ENCODE measurements at places on chromosomes 2 and 18. TPM values are rescaled to one million over a fixed set of nuclear protein-coding genes. Genes with fewer than 3 reads are reported as not detected.
A peak's percentile ranks its signal among the peaks of the same experiment; 100 is the strongest.

Gene ATP6V1B1
- total RNA-seq: 0.66 TPM

Gene PDK1
- total RNA-seq: 46.2 TPM

Gene GPR17
- total RNA-seq: not detected

Gene CDH2
- 45.0 TPM for total RNA-seq

Gene RBM43
- 7.1 TPM for total RNA-seq

GRCh38 chr2:28348149-28348567, 44.5 kb upstream of the FOSL2 start:
- no peak for DNase-seq
- H3K4me3 ChIP-seq: no peak overlapping the region
- peaks cover 16% of the 10 kb centered on the region for H3K4me1 ChIP-seq
- no peaks in the 10 kb centered on the region for H3K36me3 ChIP-seq
- H3K27me3 ChIP-seq: no peaks in the 10 kb centered on the region

DNA sequence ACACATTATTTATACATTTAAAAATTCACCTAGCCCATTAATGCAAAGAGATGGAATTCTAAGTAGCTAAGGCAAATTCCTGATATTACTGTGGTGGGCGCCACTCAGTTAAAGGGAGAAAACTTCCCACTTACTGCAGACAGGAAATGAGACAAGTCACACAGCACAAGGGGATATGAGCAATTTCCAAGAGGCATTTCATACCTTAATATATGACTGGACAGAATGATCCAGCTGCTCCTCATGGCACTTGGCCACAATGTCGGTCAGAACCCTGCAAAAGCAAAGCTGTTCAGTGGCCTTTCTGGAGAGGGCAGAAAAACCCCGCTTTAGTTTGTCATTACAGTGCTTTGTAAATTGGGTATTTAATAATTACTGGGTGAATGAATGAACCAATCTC, 121.4 kb upstream of the CCDC195 start:
- DNase-seq: no peak
- no peak overlapping the region for H3K27ac ChIP-seq
- H3K4me1 ChIP-seq: no peaks in the 10 kb centered on the region
- H3K36me3 ChIP-seq: no peaks in the 10 kb centered on the region

DNA sequence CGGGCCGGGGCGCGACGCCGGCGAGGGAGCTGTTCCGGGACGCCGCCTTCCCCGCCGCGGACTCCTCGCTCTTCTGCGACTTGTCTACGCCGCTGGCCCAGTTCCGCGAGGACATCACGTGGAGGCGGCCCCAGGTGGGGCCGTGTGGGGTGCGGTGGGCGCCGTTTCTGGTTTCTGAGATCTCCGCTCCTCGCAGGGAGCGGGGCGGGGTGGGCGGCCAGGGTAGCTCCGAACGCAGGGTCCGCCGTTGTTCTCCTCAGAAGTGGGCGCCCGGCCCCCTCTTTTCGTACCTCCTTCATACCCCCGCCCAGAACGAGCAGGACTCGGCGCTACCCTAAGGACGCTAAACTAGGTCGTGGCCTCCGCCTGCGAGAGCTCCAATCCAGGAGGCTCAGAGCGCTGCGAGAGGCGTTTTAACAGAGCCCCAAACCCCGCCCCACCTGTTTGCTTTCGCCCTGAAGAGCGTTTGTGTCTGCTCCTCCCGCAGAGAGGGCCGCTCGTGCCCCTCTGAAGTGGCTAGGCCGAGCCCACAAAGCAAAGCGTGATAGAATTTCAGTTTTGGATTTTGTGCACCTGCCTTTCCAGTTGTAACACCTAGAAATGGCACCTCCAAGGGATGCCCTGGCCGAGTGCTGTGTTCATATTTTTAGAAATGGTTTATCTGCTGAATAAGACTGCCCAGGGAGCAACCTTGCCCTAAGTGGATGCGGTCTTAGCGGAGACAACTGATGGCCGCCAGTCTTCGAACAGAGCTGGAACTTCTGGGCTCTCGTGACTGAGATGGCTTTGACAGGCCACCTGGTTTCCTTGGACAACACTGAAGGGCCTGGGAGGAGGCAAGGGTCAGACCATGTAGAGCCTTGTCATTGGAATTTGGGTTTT, 626 bp downstream of the CAPN10 start:
- H3K4me1 ChIP-seq: peaks cover 31% of the 10 kb centered on the region
- H3K36me3 ChIP-seq: peaks cover 8% of the 10 kb centered on the region
- no peaks in the 10 kb centered on the region for H3K27me3 ChIP-seq
- peak overlapping the region; percentile 73 for H3K27ac ChIP-seq

DNA sequence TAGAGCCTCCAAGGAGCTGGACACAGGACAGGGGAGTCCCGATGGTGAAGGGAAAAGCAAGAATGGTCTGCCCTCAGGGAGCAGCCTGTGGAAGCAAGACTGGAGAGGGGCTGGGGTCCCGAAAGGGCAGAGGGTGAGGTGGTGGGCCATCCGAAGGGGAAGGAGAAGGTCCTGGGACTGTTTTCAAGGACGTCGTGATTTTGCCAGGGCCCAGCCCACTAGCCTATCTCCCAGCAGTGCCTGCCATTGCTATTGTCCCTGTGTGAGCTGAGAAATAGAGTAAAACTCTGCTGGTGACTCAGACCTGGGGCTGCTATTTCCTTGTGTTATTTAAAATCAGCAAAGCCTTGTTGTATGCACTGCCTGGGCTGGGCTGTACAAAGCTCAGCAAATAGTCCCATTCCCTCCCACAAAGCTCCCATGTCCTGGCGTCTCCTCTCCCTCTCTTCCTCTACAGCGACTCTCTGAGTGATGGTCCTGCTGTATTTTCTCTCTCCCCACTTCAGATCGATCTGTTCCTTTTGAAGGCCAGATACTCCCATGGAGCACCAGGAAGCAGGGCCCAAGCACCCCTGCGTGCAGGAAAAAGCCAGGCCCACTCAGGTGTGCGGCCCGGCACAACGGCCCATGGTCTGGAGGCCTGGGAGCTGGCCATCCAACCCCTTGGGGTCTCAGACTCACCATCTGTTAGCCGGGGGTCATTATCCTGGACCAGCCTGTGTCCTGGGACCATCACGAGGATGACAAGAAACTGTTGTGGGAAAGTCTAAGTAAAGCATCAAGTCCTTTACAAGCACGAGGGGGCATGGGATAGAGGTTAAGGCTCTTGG, 65.0 kb upstream of the OTOF start:
- no peaks in the 10 kb centered on the region for H3K27me3 ChIP-seq
- no peak for DNase-seq
- no peaks in the 10 kb centered on the region for H3K36me3 ChIP-seq
- H3K4me1 ChIP-seq: peaks cover 6% of the 10 kb centered on the region
- H3K27ac ChIP-seq: no peak overlapping the region
- no peak overlapping the region for H3K4me3 ChIP-seq

DNA sequence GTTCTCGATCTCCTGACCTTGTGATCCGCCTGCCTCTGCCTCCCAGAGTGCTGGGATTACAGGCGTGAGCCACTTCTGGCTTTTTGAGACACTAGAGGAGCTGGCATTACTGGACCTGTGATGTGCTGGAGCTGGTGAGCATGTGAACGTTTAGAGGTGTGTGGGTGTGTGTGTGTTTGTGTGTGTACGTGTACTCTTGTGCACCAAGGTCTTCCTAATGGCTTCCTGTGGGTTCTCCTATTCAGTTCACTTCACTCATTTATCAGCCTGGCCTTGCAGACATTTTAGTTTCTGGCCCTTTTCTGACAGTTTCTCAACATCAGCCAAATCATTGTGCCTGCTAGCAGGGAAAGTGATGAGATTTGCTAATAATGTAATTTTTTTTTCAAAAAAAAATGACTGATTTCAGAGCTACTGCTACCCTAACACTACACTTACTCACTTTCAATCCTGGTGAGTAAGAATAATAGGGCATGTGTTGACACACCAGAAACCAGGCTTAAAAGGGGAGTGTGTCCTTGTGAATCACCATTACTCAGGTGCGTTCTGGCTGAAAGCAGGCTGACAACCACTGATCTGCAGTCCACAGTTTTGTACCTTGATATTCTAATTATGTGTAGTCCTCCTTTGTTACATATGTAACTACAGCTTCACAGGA, 41.0 kb upstream of the ACTR3 start:
- H3K36me3 ChIP-seq: no peaks in the 10 kb centered on the region
- peaks cover 7% of the 10 kb centered on the region for H3K4me1 ChIP-seq
- H3K27me3 ChIP-seq: no peaks in the 10 kb centered on the region
- H3K4me3 ChIP-seq: no peak overlapping the region
- no peak overlapping the region for H3K27ac ChIP-seq

DNA sequence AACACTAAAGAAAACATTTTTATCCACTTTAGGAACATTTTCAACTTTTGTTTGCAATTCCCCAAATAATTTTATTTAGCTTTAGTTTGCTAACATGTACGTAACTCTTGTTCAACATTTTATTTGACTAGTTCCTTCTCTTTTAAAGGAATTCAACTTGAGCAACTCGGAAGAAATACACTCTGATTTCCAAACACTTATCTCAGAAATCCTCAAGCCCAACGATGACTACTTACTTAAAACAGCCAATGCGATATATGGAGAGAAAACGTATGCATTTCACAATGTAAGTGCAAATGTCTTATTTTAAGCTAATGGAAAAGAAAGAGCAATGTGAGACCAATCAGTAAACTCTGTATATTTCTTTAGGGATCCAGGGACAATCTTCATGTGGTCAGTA, 10.1 kb downstream of the SERPINB10 start:
- no peaks in the 10 kb centered on the region for H3K4me1 ChIP-seq
- H3K27me3 ChIP-seq: peaks cover 28% of the 10 kb centered on the region
- no peak overlapping the region for H3K27ac ChIP-seq
- DNase-seq: no peak
- no peak overlapping the region for H3K4me3 ChIP-seq

DNA sequence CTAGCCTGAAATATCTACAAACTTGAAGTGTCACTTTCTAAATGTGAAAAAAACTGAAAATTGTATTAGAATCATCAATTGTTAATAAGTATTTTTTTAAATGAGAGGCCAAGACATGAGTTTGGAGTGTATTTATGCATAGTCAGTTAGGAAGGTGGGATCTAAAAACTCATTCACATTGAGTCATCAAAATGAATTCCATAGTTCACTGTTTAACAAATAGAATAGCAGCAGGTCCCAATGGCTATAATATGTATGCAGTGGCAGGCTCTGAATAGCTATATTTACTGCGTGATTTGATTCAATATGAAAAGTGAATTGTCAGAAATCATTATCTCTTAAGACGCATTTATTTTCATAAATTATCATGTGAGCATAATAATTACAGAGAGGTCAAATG, 256.1 kb downstream of the ZNF385B start:
- no peaks in the 10 kb centered on the region for H3K4me1 ChIP-seq
- H3K27me3 ChIP-seq: no peaks in the 10 kb centered on the region
- no peak for DNase-seq
- no peak overlapping the region for H3K4me3 ChIP-seq
- H3K36me3 ChIP-seq: no peaks in the 10 kb centered on the region

DNA sequence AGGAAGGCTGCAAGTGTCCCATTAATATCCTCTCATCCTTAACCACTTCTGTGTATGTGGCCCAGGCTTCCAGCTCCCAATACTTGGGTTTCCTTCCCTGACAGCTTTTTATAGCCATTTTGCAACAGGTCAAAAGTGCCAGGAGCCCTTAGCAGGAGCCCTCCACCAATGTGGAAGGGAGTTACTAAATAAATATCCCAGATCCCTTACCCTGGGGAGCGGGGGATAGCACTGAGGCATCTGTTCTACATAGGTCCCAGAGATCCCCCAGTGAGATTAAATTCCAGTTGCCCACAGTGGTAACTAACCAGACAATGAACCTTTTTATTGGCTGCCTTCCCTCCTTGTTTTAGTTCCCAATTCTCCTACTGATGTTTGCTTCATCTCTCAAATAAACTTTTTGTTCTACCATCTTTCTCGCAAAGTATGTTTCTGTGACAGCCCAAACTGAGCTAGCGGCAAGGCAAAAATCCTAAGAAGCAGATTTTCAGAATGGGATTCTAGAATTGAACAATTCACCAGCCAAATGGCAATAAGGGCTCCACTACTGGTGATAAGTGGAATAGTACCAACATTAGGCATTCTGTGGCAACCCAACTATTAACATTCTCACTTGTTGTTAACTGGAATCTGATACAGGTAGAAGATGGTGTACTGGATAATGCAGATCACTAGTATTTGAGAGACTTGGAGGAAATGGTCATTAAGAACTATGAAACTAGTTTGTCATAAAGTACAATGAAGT, 83.9 kb upstream of the MAPRE2 start:
- H3K36me3 ChIP-seq: no peaks in the 10 kb centered on the region
- H3K27me3 ChIP-seq: no peaks in the 10 kb centered on the region
- no peak overlapping the region for H3K27ac ChIP-seq
- DNase-seq: no peak

Measured in mesothelial cell of epicardium (in vitro differentiated cells).